Lung microvascular endothelial cell (primary cell): ENCODE measurements at places on chromosomes 5 and 9.

DNA sequence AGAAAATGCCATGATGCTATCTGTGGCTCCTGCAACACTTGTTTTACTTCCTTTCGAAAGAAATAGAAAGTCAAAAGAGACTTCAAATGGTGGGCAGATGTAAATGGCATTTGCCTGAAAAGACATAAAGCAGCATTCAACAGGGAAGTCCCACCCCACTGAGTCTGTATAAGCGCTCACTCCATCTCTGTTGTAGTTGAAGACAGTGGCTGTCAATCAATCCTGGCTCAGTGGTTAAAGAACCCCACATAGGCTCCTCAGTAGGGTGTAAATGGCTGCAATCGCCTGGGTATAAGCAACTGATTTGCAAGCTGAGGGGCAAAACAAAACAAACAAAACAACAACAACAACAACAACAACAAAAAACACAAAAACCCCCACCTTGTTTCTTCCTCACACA lies 158.7 kb downstream of the EFNA5 start:
- no peak for DNase-seq

DNA sequence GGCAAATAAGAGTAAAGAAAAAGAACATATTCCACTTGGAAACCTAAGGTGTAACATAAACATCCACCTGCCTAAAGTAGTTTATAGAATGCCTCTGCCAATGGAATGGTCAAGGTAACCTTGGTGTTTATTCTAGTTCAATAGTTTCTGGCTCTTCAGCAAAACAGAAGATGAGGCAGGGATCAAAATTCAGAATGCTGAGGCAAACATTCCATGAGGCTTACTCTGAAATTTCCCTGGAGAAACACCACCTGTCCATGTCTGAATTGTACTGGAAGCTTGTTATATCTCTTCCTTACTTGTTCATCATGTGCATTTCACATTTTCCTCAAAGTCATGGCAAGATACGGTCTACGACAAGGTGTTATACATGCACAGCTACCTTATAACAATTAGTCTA lies 1862.4 kb upstream of the ACO1 start:
- no peak for DNase-seq

DNA sequence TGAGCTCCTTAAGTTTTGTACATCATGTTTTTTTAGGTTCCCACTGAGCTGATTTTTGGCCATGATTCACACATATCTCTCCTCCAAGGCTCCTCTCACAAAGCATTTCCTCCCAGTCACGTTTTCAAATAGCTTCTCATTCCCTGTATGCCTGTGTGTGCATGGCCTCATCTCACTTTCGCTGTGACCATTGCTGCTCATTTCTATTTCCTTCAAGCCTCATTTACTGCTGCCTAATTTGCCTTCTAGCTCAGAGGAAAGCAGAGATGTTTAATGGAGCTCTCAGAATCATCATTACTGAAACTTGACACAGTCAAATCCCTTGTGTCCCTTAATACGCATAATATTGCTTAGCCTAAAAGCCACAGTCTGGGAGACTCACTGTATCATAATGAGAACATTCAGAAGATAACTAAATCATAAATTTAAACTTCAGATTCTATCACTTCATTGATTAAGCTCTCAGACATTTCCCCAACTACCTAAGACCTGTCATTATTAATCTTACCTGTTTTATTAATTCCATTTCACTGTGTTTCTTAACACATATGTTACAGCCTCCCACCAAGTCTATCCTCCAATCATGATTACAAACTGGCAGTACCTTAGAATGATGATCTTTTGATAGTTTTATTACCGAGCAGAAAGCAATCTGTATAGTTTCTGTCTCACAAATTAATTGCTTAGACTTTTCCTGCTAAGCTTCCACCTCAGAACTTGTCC lies 278.3 kb upstream of the PTGER4 start:
- DNase-seq: peak; percentile 31

GRCh38 chr5:120690621-120691407 lies 226.7 kb downstream of the PRR16 start:
- DNase-seq: no peak
